ENCODE measurements at places on chromosomes 7 and 10. TPM values are rescaled to one million over a fixed set of nuclear protein-coding genes. Genes with fewer than 3 reads are reported as not detected.

CPXM2 gene
- total RNA-seq: not detected

RASSF4 gene
- total RNA-seq: 4.1 TPM

ELFN1 gene
- 0.23 TPM for total RNA-seq

SPDYE3 gene
- total RNA-seq: not detected

RBP3 gene
- not detected for total RNA-seq

GNG11 gene
- 37.4 TPM for total RNA-seq

MCU gene
- 31.2 TPM for total RNA-seq

GRM8 gene
- not detected for total RNA-seq

CALML3 gene
- total RNA-seq: not detected

HOXA1 gene
- 2.5 TPM for total RNA-seq

SPDYE16 gene
- not detected for total RNA-seq

MLXIPL gene
- total RNA-seq: 1.4 TPM

TRUB1 gene
- total RNA-seq: 14.9 TPM

PLCE1 gene
- 6.7 TPM for total RNA-seq

Measured in A549 treated with Mapracorat at 1 μM for 4 hours (cell line).